ENCODE measurements at places on chromosomes 3 and 15.

- DNase-seq = no peak
Observed at GRCh38 chr3:105691633-105692032, 177.2 kb downstream of the CBLB start.

DNA sequence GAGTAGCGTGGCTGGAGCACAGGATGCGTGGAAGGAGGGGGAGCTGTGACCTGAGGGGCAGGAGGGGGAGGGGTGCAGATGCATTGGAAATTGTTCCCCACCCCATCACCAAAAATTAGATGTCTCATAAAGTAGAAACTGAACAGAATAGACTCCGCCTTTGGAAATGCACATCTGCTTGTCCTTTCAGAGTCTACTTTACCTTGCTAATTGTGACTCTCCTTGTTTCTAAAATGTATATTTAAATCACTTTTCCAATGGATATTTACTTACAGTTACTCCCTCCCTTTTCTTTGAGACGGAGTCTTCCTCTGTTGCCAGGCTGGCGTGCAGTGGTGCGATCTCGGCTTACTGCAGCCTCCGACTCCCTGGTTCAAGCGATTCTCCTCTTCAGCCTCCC is 30.6 kb downstream of the SPG21 start:
- DNase-seq = no peak

GRCh38 chr15:63874616-63875015 is 40.9 kb upstream of the HERC1 start:
- DNase-seq = no peak

DNA sequence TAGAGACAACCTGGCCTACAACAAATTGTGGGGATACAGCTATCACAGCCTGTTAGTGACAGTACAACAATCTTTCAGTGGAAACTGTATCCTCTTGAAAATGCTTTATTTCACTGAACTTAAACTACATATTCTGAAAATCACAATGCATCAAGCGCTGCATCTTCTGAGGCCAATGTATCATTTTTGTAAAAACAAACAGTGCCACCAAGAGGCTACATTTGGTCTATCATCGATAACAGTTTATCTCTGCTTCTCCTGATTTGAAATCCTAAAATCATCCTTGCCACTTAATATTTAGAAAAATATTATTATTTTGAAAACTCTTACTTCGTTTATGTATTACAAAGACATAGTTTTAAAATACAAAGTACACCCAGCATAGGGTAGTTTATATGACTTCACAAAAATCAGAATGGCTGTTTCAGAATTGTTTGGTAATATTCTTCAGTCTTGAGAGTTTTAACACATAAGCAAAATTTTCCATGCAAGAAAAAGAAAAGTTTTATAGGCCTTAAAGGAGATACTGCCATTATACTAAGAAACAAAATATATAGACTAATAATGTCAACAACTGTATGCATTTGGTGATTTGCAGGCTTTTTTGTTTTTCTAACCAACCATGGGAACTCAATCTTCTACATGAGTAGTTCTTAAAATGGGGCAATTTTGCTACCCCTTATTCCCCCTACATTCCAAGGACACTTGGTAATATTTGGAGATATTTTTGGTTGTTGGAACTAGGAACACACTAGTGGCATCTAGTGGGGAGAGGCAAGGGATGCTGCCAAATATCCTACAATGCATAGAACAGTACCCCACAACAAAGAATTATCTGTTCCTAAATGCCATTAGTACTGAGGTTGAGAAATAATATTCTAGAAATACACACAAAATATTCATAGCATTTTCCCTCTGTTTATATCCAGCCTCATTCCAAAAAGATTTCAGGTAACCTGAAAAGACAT is 42.3 kb downstream of the WDR72 start:
- DNase-seq = peak; percentile 1

DNA sequence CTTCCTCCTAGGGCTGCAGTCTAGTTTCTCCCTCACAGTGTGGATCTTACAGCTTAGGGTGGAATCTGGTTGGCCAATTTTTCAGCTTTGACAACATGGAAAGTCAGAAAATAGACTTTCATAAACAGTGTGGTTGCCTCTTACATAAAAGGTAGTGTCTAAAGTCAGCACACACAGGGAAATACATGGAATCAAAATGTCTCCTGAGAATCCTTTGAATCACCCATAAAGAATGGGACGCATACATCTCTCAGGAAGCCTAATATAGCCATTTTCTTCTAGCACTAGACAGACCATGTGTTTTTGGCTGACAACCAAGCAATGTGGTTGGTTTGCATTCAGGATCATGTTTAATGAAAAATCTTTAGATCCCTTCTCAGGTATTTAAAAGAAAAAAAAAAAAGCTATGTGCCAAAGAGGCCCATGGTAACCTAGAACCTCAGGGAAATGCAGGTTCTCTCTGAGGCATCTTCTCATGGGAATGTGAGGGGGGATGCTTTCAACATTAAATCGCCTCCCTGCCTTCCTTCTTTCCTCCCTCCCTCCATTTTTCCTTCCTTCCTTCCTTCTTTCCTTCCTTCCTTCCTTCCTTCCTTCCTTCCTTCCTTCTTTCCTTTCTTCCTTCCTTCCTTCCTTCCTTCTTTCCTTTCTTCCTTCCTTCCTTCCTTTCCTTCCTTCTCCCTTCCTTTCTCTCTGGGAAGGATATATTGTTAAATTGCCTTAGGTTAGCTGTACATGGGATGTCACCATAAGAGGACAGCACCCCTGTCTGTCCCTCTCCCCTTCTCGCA is 34.3 kb upstream of the ZBTB38 start:
- no peak for DNase-seq

GRCh38 chr3:45079715-45080114 is 53.6 kb downstream of the CLEC3B start:
- DNase-seq = no peak

GRCh38 chr15:45777781-45778180 is 143.0 kb downstream of the SQOR start:
- DNase-seq = no peak

- no peak for DNase-seq
Observed at GRCh38 chr3:112651516-112651915, 10.6 kb upstream of the CCDC80 start.

- no peak for DNase-seq
Observed at GRCh38 chr15:49888734-49889133, 230.3 kb downstream of the ATP8B4 start.

- no peak for DNase-seq
Observed at GRCh38 chr3:17373304-17373703, 369.1 kb downstream of the TBC1D5 start.

- DNase-seq = no peak
Observed at GRCh38 chr15:96622714-96623113, 292.2 kb downstream of the NR2F2 start.

DNA sequence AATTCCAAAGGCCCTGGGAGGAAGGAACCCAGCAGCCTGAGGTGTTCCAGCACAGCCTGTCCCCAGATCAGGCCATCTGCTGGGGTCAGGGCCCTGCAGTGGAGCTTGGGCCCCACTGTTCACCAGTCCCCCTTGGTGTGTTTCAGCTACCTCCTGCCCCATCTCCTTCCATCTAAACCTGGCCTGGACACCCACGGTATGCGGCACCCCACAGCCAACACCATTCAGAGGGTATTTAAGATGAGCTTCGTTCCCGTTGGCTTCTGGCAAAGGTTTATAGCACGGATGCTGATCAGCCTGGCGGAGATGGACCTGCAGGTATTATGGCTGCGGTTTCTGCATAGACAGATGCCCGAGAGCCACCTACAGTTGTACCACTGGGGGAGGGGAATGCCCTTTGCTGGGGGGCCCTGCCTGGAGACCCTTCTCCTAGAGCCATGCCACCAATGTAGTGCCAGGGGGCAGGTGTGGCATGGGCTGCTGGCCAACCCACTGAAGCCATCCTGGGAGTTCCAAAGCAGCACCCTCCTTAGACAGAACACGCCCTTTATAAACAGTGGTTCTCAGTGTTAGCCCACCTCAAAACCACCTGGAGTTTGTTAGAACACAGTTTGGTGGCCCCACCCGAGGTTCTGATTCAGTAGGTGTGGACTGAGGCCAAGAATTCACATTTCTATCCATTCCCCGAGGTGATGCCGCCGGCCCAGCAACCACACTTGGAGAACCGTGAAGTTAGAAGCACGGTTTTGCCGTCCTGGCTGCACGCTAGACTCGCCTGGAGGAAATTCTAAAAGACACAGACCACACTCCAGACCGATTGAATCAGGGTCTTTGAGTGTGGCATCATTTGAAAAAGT is 126.9 kb downstream of the LRRK1 start:
- DNase-seq = no peak

DNA sequence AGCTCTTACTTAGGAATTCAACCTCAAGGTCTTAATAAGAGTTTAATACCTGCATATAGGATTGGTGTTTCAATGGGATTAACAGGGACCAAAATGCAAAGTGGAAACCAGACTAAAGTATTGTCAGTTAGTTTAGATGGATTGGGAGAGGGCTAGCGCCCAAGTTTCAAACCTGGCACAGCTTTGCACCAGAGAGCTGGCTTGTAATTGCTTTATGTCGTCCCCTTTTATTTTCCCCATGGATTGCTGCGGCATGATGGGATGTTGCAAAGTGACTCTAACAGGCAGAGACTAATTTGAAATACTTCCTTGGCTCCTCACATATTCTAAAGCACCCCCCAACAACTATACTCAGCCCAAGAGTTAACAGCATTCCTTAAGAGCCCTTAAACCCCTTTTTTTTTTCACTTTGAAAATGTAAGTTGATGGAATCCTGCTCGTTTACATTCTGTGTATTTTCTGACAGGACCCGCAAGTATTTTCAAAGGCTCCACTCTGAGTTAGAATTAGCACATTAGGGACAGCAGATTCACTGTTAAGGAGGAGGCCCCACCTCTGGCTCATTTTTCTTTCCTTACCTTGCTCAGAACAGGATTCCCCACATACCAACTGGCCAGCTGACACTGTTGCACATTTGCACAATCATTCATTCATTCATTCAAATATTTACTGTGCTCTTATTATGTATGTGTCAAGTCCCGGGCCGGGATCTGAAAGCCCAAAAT is 214.2 kb downstream of the ERC2 start:
- DNase-seq = no peak

- no peak for DNase-seq
Observed at GRCh38 chr3:11660242-11660641, 16.5 kb upstream of the VGLL4 start.

DNA sequence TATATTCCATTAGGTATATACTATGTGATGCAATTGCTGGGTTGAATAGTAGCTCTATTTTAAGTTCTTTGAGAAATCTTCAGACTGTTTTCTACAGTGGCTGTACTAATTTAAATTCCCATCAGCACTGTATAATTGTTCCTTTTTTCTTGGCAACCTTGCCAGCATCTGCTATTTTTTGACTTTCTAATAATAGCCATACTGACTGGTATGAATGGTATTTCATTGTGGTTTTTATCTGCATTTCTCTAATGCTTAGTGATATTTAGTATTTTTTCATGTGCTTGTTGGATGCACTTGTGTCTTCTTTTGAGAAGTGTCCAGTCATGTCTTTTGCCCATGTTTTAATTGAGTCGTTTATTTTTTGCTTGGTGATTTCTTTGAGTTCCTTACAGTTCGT is 145.1 kb upstream of the PLSCR5 start:
- no peak for DNase-seq

GRCh38 chr3:110918963-110919362 is 152.7 kb upstream of the NECTIN3 start:
- DNase-seq = no peak

DNA sequence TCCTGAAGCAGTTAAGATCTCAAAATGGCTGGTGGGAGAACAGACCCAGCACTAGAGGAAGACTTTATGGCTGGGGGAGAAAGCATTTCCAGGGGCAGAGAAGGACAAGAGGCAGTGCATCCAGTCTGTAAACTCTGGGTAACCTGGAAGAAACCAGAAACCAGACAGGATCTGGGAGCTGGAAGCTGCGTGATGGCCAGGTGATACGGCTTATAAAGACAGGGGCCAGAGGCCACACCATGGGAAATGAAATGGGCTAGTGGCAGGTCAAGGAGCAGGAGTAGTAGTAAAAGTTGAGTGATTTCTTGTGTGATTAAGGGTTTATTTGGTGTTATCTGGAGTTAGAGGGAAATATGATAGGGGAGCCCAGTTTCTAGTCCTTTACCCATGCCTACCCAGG is 144.7 kb upstream of the ARRDC4 start:
- no peak for DNase-seq

- no peak for DNase-seq
Observed at GRCh38 chr3:113166719-113167492, 44.5 kb upstream of the BOC start.

- no peak for DNase-seq
Observed at GRCh38 chr3:33125840-33126239, 12.0 kb downstream of the CRTAP start.

DNA sequence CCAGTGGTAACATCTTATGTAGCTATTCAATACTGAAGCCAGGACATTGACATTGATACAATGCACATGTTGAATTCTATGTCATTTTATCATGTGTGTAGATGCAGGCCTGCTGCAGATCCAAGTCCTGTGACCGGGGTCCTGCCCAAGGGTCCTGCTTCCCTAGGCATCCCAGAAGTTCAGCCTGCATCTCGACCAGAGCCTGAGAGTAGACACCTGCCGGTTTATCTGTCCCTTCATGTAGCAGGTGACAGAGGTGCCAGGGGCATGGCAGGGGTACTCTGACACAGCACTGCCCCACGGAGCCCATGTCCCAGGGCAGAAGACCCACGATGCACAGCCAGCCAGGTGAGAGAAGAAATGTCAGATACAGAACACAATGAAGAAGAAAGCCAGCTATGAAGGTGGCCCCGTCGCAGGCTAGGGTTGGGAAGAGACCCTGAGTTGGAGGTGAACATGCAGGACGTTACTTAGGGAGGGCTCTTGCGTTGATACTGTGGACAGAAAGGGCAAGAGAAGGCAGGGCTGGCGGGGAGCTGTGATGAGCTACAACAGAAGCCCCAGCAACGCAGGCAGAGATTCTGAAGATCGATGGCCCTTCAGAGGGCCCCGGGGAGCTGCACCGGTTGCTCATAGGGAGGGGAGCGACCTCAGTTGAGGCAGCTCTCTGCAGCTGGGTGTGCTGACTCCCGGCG is 51.0 kb downstream of the TPRA1 start:
- no peak for DNase-seq

GRCh38 chr15:25347707-25348106 is 91.1 kb downstream of the UBE3A start:
- DNase-seq = no peak

- DNase-seq = peak; percentile 43
Observed at GRCh38 chr3:46138581-46138980, 69.5 kb downstream of the CCR1 start.

DNA sequence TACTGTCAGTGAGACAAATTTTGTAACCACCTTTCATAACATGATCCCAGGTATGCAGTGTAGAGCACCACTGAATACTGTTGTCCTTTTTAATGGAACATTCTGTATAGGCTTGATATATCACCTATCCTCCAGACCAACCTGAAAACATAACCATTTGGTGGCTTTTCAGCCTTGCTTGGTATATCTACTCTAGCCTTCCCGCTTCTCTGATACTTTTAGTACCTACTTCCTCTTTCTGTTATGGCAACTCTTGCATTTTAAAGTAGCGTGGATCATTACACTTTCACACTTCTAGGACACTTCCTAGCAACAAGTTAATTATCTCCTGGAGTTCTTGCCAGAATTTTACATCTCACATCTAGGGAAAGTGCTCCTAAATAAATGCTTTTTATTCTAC is 226.6 kb upstream of the ROBO1 start:
- no peak for DNase-seq
